ENCODE measurements at places on chromosomes 2 and 18. TPM values are rescaled to one million over a fixed set of nuclear protein-coding genes. Genes with fewer than 3 reads are reported as not detected.
A peak's percentile ranks its signal among the peaks of the same experiment; 100 is the strongest.

The CKAP2L gene
- 24.0 TPM for total RNA-seq

The ELOA2 gene
- not detected for total RNA-seq

The RAB6C gene
- 0.02 TPM for total RNA-seq

The AP1S3 gene
- 3.0 TPM for total RNA-seq

The GBX2 gene
- total RNA-seq: 0.96 TPM

The KCNJ3 gene
- total RNA-seq: not detected

The PAIP2B gene
- 0.81 TPM for total RNA-seq

The UGT1A3 gene
- total RNA-seq: not detected

The XDH gene
- total RNA-seq: not detected

The SGPP2 gene
- total RNA-seq: 0.05 TPM

The SPAST gene
- total RNA-seq: 11.4 TPM

The ATP5F1A gene
- 526 TPM for total RNA-seq

The ANO7 gene
- total RNA-seq: 0.62 TPM

The COL4A3 gene
- 0.47 TPM for total RNA-seq

The SPDYA gene
- total RNA-seq: 0.12 TPM

GRCh38 chr2:213934560-213934959 is 476.3 kb upstream of the VWC2L start:
- peak; percentile 4 for DNase-seq

DNA sequence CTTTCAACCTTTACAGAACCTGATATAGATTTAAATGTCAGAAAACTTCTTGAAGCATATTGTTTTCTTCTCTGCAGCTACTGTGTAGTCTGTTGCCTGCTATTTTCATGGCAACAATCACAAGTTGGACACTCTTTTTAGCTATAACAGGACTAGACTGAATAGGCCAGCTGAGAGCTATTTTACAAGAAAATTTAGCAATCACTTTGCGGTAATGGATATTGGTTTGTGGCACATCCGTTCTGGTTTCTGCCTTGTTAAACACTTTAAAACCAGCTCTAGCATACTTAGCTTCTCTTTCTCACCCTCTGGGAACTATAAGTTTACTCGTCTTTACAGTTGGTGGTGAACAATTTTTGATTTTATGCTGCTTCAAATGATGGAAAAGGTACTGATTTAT is 125.7 kb downstream of the MAP2 start:
- no peak for DNase-seq

GRCh38 chr2:161122772-161123530 is 37.3 kb upstream of the TANK start:
- DNase-seq: peak; percentile 88

DNA sequence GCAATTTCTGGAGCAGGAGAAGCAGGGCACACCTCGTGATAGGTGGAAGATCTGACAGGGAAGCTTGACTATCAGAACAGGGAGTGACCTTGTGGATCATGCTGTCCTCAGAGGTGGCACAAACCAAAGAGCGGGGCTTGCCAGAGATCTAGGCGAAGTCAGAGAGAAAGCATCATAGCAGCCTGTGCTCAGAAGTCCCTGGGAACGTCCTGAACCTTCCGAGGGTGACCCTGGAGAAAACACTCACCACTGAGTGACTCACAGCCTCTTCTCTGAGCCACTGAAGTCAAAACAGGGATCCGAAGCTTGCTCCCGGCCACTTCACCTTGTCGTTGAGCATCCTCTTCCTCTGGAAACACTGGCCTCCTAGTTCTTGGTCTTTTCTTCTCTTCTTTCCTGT is 56.7 kb downstream of the IL1R2 start:
- peak; percentile 72 for DNase-seq

GRCh38 chr2:108354136-108354535 is 23.6 kb upstream of the SULT1C4 start:
- DNase-seq: no peak

GRCh38 chr2:27021253-27022049 is 11.3 kb upstream of the TMEM214 start:
- DNase-seq: peak; percentile 47

DNA sequence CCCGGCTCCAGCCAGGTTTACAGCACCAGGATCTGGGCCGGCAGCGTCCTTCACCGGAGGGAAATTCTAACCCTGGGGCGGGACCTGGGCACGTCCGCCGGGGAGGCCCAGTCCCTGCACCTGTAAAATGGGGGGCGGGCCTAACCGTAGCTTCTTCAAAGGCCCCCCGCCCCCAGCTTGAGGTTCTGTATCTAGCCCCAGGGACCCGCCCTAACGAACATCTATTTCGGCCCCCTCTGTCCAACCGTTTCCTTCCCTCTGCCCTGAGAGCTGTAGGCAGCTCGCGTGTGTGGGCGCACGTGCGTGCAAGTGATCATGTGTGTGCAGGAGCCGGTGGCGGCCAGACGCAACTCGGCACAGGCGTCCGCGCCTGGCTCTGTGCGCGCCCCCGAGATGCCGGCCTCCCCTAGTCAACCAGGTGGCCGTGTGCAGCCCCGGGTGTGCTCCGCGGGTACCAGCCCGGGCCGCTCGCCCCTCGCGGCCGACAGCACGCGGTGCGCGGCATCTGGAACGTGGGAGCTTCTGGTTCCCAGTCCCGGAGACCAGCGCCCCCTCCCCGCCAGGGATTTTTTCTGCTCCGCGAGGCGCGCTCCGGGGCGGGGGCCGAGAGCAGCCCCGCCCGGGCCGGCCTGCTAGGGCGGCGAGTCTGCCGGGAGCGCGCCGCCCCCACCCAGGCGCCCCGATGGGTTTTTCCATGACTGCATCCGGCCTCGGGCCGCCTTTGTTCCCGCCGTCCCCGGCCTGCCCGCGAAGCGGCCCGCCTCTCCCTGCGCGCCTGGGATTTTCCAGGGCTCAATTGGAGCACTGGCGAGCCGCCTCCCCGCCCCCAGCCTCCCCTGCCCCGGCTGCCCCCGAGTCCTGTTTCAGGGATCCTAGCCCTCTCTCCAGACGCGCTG is 21.2 kb downstream of the TEX44 start:
- peak; percentile 88 for DNase-seq

GRCh38 chr2:36411962-36412444 is 56.4 kb downstream of the CRIM1 start:
- DNase-seq: no peak

DNA sequence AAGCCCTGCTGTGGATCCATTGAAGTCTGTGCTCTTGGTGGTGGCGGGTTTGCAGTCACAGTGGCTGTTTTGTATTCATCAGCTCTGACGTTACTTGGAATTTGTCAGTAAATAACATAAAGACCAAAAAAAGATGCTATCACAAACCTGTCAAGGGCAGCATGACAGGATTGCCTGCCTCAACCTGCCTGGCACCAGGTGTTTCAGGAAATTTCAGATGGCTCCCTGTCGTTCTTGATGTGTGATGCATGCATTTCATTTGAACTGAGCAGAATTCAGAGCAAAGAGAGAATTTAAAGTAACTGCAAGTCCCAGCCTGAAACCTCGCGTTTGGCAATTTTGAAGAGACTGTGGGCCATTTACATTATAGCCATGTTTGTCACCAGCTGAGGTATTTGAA is 50.3 kb upstream of the EPC2 start:
- DNase-seq: no peak

GRCh38 chr2:109231428-109231827 is 102.4 kb downstream of the SH3RF3 start:
- no peak for DNase-seq

DNA sequence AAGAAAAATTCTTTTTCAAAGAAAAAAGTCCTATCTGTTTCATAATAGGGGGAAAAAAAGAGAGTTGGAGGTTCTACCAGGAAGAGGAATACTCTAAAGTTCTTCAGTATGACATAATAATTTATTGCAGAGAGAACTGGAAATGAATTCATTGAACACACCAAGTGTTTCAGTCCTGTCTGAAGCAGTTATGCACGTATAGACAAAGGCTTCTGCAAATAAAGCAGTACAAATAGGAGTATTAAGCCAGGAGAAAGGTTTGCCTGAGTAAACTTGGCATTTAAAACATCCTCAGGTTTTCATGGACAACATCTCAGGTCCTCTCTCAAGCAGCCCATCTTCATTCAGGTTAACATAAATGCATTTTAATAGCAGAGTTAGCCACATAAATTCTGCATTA is 141.6 kb downstream of the CCDC148 start:
- DNase-seq: no peak

GRCh38 chr2:5230855-5231254 is 461.3 kb upstream of the SOX11 start:
- no peak for DNase-seq

GRCh38 chr18:48544661-48545415 is 6.0 kb downstream of the CTIF start:
- DNase-seq: no peak

- peak; percentile 23 for DNase-seq
Observed at GRCh38 chr2:219598308-219599078, 836 bp downstream of the STK11IP start.

- no peak for DNase-seq
Observed at GRCh38 chr18:6311456-6312215, 103.1 kb downstream of the L3MBTL4 start.

DNA sequence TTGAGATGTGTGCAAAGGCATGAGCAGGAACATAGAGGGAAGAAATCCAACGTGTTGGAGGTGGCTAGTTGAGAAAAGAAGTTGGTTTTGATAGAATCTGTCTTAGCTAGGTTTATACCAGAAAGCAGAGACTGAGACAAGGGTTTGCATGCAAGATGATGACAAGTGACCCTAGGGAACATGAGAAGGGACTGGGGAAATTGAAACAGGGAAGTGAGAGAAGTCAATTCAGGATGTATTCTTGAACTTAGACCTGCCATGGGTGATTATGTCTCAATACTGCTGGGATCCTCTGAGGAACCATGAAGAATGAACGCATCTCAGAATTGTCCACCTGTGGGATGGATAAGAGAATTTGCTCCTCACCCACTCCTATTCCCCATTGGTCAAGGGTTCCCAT is 20.5 kb downstream of the IL36A start:
- no peak for DNase-seq

DNA sequence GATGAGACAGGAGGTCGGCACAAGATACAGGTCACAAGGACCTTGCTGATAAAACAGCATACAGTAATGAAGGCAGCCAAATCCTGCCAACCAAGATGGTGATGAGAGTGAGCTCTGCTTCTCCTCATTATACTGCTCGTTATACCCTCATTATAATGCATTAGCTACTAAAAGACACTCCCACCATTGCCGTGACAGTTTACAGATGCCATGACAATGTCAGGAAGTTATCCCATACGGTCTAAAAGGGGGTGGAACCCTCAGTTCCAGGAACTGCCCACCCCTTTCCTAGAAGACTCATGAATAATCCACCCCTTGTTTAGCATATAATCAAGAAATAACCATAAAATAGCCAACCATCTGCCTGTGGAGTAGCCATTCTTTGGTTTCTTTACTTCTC is 224.2 kb downstream of the RBM43 start:
- DNase-seq: no peak

DNA sequence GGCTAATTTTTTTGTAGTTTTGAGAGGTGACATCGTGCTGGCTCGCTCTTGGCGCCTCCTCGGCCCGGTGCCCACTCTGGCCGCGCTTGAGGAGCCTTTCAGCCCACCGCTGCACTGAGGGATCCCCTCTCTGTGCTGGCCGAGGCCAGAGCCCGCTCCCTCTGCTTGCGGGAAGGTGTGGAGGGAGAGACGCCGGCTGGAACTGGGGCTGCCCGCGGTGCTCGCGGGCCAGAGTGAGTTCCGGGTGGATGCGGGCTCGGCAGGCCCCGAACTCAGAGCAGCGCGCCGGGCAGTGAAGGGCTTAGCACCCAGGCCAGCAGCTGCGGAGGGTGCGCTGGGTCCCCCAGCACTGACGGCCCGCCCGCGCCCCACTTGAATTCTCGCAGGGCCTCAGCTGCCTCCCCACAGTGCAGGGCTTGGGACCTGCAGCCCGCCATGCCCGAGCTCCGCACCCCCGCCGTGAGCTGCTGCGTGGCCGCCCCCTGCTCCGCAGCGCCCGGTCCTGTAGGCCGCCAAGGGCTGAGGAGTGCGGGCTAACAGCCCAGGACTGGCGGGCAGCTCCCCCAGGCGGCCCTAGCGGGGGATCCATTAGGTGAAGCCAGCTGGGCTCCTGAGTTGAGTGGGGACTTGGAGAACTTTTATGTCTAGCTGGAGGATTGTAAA is 113.2 kb upstream of the ZSWIM2 start:
- DNase-seq: no peak

DNA sequence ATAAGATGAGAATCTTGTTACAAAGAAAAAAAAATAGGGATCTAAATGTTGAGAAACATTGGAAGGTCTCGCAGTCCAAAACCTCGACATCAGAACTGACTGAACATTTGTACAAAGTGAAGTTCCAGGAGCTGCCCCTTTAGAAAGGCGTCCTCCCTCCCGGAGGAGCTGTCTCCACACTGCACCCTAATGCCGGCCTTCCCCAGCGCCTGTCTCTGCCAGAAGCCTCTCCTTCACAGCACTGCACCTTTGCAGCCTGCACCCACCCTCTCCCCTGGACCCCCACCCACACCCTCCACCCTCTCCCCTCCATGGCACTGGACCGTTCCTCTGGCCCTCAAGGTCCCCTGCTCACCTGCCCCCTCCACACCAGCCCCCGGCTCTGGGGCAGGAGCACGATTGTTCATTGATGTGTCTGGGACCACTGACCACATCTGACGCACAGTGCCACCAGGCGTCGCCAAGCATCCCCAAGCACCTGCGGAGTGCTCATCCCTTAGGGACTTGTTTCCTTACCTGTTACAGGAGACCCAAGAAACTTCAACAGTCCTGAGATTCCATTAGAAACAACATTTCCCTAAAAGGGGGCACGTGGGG is 90.3 kb upstream of the SNTG2 start:
- DNase-seq: no peak

GRCh38 chr2:240427729-240428128 is 7.7 kb upstream of the GPC1 start:
- no peak for DNase-seq

DNA sequence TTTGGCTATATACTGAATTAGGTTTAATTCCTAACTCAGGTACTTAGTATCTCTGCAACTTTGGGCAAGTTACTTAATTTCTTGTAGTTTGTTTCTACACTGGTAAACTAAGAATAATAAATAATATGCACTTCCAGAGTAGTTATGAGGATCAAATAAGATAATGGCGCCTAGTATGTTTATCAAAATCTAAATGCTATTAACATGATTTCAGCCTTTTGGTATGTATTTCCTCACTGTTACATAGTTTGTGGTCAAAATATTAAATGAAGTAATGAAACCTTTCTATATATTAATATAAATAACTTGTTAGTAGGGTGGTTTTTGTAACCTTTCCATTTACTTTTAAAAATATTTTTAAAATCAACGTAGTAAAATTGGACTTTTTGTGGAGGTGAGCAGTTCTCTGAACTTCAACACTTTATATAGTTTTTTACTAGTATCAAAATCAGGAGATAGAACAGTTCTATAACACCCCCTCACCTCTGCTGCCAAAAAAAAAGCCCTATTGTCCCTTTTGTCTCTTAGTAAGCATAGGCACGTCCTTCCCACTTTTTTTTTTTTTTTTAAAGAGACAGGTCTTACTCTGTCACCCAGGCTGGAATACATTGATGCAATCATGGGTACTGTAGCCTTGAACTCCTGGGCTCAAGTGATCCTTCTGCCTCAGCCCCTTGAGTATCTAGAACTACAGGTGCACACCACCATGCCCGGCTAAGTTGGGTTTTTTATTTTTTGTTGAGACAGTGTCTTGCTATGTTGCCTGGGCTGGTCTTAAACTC is 44.8 kb downstream of the RAB3GAP1 start:
- DNase-seq: no peak

- peak; percentile 34 for DNase-seq
Observed at GRCh38 chr18:35073186-35074105, 32.2 kb downstream of the MAPRE2 start.

GRCh38 chr2:200901459-200902072 is 12.4 kb downstream of the NIF3L1 start:
- DNase-seq: peak; percentile 86

Data from M059J (cell line).